AG08395 (cell line): ENCODE measurements at places on chromosomes 5 and 9.

- DNase-seq = peak; percentile 88
Measured at GRCh38 chr9:115590011-115590410, 472.1 kb upstream of the TNC start.

DNA sequence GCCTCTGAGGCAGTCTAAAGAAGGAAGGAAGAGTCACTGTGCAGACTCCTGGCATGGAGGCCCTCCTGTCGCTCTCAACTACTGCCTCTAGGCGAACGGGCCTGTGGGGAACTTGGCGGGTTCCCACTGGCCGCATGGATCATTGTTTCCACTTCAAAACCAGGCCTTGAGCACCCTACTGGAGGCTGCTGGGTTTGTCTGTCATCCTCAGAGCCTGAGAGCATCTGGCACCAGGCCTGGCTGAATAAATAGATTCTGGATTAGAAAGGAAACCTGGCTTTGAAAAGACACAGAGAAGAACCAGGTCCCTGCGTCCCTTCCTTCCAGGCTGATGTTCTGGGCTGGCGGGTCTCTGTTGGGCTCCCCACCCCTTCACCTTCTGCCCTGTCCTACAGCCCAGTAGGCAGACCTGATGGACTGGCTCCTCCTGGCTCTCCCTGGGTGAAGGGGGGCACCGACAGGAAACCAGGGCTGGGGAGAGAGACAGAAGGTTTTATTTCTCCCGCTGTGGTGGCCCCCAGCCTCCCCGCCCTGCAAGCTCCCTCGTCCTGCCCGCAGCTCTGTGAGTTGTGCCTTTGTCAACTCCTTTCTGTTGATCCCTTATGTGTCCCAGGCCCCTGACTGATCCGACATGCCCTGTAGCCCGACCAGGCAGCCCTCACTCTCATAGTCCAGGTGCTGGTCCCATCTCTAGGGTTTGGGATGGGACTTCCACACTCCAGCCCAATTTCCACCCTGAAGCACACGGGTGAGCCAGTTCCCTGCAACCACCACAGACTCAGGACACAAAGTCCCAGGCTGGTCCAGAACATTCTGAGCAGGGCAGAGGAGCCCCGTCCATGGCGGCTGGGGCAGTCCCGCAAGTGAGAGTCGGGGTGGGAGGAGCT is 50.1 kb downstream of the ADAMTS2 start:
- peak; percentile 95 for DNase-seq

DNA sequence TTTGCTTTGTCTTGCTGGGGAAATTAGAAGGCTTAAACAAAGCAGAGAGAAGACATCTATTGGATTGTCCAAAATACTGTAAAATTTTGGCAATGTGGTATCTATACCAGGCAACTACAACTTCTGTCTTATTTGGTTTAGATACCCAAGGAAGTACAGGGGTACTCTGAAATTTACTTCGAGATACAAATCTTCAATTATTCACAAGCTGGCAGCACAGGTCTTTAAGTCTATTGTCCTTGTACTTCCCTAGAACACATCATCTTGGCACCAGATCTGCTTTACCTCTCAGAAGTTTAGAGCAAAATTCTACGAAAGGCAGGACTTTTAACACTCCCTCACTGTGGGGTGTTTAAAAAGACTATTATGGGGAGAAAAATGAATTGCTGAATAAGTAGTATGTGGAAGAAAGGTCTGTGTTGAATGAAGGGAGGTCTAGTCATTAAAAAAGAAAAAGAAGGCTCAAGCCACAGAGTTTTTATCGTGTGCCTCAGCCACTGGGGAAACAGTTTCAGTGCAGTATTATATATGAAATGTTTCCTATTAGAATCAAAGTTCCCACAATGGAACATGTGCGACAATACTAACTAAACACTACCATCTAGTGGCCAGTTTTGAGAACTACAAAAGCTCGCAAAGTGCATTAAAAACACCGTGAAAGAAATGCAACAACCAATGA is 93.7 kb downstream of the PDE4D start:
- DNase-seq = peak; percentile 59

DNA sequence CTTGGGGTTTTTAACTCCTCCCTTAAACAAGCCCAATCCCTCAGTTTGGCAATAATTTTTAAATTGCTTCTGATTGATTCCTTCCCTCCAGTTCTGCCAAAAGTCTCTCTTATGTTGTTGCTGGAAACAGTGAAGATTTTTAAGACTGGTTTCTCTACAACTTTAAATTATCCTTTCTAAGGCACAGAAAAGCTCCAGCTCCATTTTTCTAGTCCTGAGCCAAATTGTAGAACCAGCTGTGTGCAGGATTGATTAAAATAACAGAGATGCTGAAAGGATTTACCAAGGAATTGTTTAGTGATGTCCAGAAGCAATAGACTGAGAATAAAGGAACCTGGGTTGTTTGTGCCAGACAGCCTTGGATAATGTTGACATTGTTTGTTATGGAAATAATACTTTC is 111.3 kb downstream of the NUDT12 start:
- no peak for DNase-seq

DNA sequence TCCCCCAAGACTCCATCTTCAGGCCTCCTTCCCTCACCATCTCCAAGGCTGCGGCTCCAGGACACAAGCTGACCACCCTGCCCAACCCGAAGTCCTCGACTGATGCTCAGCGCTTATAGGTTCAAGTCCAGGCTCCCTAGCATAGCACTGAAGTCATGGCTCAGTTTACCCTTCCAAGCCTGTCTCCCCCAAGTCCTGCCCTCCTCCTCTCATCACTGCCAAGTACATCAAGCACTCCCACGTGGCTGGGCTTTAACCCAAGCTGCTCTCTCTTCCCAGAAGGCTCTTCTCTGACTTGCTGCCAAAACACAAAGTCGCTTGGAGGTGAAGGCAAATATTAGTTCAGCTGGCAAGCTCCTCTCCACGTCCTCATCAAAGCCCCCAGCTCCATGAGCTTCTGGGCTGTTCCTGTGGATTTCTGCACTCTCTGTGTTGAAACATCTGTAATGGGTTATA is 22.1 kb upstream of the MARCHF6 start:
- DNase-seq = no peak

DNA sequence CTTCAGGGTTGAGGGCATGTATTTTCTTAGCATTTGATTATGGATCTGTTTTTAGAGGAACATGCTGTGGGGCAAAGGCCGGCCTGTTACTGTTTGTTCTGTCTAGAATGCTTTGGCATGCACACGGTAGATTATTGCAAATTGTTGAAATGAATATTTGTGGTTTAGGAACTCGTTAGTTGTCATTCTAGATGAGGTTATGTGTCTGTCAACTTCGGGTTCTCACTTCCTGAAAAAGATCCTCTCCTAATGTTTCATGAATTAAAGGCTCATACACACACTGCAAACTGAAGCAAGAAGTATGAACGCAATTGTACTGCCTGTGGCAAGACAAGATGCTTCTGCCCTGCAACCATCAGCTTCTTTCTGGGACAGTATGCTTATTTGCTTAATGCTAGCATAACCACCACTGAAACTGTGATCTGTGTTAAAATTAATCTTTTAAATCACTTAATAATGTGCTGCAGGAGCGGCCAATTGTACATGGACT is 99.6 kb downstream of the BASP1 start:
- DNase-seq = no peak

GRCh38 chr9:11319538-11319937 is 706.7 kb upstream of the PTPRD start:
- no peak for DNase-seq

DNA sequence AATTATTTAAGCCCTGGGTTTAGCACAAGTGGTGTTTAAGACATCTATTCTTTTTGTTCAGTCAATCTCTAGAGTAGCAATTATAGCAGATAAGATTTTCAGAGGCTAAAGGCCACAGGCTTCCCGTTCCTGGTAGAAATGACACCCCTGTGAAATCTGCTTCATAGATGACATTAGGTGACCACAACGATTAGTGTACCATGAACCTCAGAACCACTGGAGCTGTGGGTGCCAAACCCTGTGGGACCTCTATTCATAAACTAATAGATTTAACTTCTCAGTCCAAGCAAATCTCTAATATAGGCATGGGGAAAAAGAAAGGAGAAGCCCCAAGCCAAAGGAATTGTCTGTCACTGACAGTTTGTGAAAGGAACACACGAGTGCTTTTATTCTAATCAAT is 207.4 kb downstream of the ARRDC3 start:
- DNase-seq = no peak

- DNase-seq = no peak
Measured at GRCh38 chr5:68817632-68818031, 276.2 kb upstream of the SLC30A5 start.

DNA sequence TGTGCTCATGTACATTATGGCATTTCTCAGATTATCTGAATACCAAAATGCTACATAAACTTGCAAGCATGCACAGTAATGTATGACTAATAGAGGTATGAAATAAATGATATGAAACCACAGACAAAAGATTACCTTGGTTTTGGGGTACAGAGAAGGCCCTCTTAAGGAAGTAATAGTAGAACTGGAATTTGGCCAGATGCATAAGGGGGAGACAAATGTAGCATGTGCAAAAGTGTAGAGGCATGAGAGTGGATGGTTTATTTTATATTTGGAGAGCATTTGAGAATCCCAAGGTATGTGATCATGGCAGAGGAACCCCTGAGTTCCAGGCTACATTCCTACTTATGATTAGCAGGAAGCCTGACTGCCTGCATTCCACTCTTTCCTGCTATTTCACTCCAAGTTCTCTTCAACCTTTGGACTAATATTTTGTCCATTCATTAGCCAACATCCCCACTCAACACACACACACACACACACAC is 74.2 kb downstream of the MAMDC2 start:
- peak; percentile 17 for DNase-seq

GRCh38 chr5:31573494-31574142 is 41.5 kb downstream of the C5orf22 start:
- DNase-seq = no peak

DNA sequence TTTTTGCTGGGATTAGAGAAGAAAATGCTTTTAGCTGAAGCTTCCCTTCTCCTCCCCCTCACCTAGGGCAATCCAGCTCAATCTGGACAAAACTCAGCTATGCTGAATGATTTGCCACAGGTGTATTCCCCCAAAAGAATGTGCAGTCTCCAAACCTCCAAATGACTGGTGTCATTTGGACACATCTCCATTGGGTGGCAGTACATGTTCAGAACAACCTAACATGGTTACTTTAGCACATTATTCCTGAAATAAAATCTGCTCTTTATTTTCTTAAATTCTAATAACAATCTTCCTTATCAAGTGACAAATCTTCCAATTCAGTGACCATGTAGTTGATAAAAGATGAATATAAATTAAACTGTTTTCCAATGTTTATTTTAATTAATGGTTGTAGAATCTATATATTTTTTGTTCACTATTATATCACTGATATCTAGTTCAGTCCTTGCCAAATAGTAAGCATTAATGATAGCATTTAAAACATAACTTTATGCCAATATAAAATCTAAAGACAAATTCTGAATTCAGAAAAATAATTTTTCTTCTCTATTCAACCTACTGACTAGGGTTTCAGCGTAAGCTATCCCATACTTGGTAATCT is 61.3 kb upstream of the MOCS2 start:
- DNase-seq = peak; percentile 48

DNA sequence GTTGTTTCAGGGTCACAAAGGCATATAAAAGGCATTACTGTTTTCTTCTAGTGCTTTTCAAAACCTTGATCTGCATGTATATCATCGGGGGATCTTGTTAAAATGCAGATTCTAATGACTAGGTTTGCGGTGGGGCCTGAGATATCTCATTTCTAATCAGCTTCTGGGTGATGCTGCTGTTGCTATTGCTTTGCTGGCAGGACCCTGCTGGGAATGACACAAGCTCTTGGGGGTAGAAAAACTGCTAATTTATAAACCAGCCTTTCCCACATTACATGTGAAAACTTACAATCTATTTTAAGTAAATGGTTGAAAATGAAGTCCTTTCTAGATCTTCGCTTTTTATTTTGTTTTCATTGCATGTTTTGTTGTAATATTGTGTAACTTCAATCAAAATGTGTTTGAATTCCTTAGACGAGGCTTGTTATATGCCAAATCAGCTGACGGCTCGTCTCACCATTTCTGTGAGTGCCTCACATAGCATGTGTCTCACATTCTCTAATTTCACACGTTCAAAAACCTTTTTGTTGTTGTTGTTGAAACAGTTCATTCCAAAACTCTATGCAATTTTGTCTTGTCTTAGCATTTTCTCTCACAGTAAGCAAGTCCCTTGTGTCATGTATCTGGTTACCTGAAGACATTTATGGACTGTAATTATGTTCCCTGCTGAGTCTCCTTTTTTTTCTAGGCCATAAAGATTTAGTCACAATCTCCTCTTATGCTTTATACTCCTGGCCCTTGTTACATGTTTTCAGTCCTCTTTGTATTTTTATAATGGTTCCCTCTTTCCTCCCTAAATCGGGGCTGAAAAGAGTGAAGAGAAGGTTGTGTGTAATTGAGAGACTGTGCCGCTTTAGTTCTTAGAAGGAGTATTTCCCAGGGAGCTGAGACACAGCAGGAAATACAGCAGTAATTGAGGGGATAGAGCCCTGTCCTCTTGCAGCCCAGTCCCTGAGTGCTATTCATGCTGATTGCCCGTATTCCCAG is 521.0 kb upstream of the SEMA6A start:
- no peak for DNase-seq

DNA sequence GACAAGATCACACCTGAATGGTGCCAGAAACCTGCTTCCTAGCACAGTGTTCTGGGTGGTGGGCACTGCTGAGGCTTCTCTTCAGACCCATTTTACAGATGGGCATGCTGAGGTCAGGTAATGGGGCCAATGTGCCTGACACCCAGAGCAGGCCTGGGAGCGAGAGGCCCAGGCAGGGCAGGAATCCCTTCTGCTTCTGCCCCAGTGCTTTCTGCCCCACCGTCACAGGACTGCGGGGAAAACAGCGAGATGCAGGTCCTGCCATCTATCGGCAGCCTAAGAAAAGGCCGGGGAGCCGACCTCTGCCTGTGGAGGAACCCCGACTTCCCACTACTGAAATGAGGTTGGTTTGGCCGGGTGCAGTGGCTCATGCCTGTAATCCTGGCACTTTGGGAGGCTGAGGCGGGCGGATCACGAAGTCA is 22.8 kb upstream of the RNU6ATAC start:
- no peak for DNase-seq

DNA sequence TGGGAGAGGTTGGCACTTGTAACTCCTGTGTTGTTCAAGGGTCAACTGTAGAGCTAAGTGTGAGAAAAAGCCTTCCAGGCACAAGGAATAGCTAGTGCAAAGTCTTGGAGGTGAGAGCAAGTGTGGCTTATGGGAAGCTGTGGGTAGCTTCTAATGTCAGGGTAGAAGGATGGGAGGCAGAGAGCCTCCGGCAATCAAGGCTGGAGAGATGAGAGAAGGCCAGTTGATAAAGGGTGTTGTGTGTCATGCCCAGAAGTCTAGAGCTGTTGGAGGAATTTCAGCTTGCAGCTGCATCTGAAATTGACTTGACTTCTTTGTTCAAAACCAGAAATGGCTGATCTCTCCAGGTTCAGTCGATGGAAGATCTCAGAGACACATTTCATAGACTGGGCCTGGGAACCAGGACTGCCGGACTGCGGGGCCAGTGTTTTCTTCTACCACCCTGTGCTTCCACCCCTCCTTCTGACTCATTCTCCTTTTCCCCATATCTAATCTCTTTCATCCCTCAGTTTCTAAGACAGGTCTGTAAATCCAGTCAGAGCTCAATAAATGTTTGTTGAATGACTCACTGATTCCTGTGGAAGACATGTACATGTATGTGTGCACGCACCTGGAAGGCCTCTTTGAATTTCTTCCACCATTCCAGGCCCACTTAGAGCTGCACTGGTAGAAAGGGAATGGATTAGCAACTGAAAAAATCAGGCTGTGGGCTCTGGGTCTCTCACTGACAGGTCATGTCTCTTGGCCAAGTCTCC is 67.8 kb upstream of the KLF4 start:
- DNase-seq = no peak
